ENCODE measurements at places on chromosomes 3 and 15. TPM values are rescaled to one million over a fixed set of nuclear protein-coding genes. Genes with fewer than 3 reads are reported as not detected.

- H3K4me3 ChIP-seq = no peak overlapping the region
- no peak for DNase-seq
- no peak overlapping the region for H3K27ac ChIP-seq
- no peaks in the 10 kb centered on the region for H3K4me1 ChIP-seq
- no peaks in the 10 kb centered on the region for H3K27me3 ChIP-seq
- H3K36me3 ChIP-seq = no peaks in the 10 kb centered on the region
Observed at GRCh38 chr15:25767356-25768151, 95.6 kb downstream of the ATP10A start.

The SAXO2 gene
- total RNA-seq = 1.4 TPM

The ADAMTS7 gene
- total RNA-seq = 1.8 TPM

The SCG3 gene
- 0.33 TPM for total RNA-seq

GRCh38 chr15:91970142-91970541 lies 116.6 kb downstream of the SLCO3A1 start:
- H3K4me1 ChIP-seq = peaks cover 36% of the 10 kb centered on the region
- DNase-seq = no peak
- no peaks in the 10 kb centered on the region for H3K27me3 ChIP-seq
- no peak overlapping the region for H3K27ac ChIP-seq

GRCh38 chr15:64453689-64454037 lies 6.7 kb upstream of the ZNF609 start:
- no peaks in the 10 kb centered on the region for H3K27me3 ChIP-seq
- H3K27ac ChIP-seq = no peak overlapping the region
- peaks cover 4% of the 10 kb centered on the region for H3K4me1 ChIP-seq
- no peak overlapping the region for H3K4me3 ChIP-seq
- no peak for DNase-seq

The COL6A5 gene
- not detected for total RNA-seq

GRCh38 chr3:96813134-96813819 lies 1.1 kb upstream of the EPHA6 start:
- peak overlapping the region; percentile 69 for H3K27ac ChIP-seq
- H3K27me3 ChIP-seq = no peaks in the 10 kb centered on the region
- H3K36me3 ChIP-seq = no peaks in the 10 kb centered on the region

GRCh38 chr15:44790215-44790614 lies 53.9 kb downstream of the TRIM69 start:
- H3K36me3 ChIP-seq = no peaks in the 10 kb centered on the region
- no peak overlapping the region for H3K4me3 ChIP-seq
- no peaks in the 10 kb centered on the region for H3K4me1 ChIP-seq
- no peak overlapping the region for H3K27ac ChIP-seq
- DNase-seq = peak; percentile 30

- H3K36me3 ChIP-seq = no peaks in the 10 kb centered on the region
- DNase-seq = no peak
- H3K4me1 ChIP-seq = peaks cover 3% of the 10 kb centered on the region
- no peaks in the 10 kb centered on the region for H3K27me3 ChIP-seq
- no peak overlapping the region for H3K27ac ChIP-seq
Observed at GRCh38 chr3:65713016-65713415, 325.7 kb downstream of the MAGI1 start.

DNA sequence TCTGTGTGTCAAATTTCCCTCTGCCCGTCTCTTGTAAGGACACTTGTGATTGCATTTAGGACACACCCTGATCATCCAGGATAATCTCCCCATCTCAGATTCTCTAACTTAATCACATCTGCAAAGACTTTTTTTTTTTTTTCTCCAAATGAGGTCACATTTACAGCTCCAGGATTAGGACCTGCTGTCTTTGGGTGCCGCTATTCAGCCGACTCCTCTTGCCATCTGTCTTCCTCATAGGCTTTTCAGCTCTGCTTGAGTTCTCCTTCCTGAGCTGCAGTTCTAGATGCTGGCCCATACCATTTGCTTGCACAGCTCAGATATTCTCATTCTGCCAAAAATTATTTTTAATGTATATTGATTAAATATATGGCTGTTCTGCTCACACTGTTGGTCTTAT lies 94.3 kb upstream of the TLE3 start:
- H3K27me3 ChIP-seq = no peaks in the 10 kb centered on the region
- H3K4me3 ChIP-seq = no peak overlapping the region
- H3K27ac ChIP-seq = no peak overlapping the region
- DNase-seq = no peak
- no peaks in the 10 kb centered on the region for H3K36me3 ChIP-seq

The CD200R1 gene
- total RNA-seq = 2.1 TPM

The TIMMDC1 gene
- total RNA-seq = 45.8 TPM

The FBXL22 gene
- total RNA-seq = 3.8 TPM

DNA sequence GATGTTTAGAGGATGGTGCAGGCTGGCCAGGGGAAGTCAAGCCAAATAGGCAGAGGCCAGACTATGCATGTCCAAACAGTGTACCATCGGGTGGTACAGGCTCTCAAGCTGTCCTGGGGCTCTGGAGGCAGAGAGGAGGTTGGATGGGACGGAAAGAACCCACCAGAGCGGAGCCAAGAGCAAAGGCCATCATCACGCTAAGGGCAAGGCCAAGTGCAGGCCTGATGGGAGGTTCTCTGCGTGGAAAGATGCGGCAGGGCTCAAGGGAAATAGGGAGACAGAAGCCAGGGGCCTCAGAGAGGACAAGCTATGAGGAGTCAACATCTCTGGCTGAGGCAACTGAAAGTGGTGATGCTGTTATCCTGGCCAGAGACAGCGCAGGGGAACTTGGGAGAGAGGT lies 102.7 kb downstream of the ASB7 start:
- H3K4me1 ChIP-seq = no peaks in the 10 kb centered on the region
- DNase-seq = no peak
- no peak overlapping the region for H3K27ac ChIP-seq
- H3K27me3 ChIP-seq = no peaks in the 10 kb centered on the region
- no peak overlapping the region for H3K4me3 ChIP-seq

DNA sequence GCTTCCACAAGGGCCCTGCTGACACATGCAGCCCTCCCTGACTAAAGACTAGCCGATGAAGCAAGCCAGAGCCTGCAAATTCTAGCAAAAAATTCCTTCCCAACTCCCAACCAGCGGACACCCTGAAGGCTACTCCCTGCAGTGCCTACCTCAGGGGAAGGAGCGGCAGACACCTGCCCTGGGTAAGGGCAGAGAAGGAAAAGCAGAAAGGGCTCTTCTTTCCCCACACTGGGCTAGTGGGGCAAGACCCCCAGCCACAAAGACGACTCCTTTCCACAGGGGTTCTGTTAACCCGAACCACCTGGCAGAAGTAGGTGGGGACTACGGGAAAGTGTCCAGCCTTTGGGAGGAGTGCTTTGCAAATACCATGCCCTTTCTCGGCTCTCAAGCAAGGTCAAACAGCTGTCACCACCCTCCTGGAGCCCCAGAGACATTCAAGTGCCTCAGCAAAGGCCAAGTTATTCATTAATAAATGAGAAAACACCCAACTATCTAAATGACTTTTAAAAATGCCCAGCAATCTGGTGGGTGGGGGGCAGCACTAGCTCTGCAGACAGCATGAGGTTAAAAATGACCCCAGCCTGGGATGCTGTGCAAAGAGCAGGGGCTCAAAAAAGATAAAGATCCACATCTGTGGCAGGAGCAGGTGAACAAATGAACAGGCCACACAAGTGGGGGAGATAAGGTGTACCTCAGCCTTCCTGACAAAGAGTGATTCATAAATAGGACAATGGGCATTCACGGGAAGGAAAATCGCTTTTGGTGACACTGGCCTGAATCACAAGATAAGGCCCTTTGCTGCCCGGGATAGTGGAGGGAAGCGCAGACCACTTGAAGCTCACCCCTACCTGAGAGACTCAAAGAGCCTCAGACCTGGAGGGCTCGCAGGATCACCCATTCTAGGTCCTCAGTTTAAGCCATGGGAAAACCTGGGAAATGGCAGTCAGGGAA lies 33.0 kb downstream of the CCDC12 start:
- H3K36me3 ChIP-seq = peaks cover 5% of the 10 kb centered on the region
- DNase-seq = peak; percentile 70
- no peaks in the 10 kb centered on the region for H3K27me3 ChIP-seq
- H3K4me1 ChIP-seq = peaks cover 80% of the 10 kb centered on the region
- no peak overlapping the region for H3K4me3 ChIP-seq
- H3K27ac ChIP-seq = peak overlapping the region; percentile 82

- no peaks in the 10 kb centered on the region for H3K27me3 ChIP-seq
- DNase-seq = no peak
- H3K36me3 ChIP-seq = no peaks in the 10 kb centered on the region
- H3K4me3 ChIP-seq = no peak overlapping the region
- no peak overlapping the region for H3K27ac ChIP-seq
Observed at GRCh38 chr3:39766433-39766832, 43.0 kb upstream of the MYRIP start.

DNA sequence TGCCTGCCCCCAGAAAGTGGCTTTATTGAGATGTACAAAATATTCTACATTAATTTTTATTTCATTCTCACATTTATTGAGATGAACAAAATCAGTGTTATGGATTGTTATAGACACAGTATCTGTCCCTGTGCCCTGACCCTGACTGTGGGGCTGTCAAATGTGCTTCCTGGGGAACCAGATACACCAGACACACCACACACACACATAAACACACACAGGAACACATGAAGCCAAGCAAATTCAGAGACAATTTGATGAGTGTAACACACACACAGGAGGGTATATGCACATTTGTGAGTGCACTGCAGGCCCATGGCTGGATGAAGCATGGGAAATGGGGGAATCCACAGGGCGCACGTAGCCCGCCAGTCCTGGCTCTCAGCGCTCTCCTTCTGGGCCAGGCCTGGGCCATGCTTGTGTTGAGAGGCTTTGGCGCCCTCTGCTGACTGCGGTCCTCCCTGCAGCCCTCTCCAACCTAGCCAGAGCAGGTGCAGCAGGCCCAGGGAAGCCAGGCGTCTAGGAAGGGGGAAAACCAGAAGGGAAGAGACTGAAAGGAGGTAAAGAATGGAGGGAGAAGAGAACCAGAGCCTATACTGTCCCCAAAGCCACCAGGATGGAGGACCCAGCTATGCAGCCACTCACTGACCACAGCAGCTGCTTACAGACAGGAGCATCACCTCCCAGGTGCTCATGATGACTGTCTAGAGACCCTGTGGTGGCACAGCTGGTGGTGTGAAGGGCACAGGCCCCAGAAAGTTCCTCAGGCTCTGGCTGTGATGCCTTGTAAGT lies 18.0 kb upstream of the LOXL1 start:
- no peaks in the 10 kb centered on the region for H3K4me1 ChIP-seq
- no peak overlapping the region for H3K27ac ChIP-seq
- H3K27me3 ChIP-seq = no peaks in the 10 kb centered on the region
- no peaks in the 10 kb centered on the region for H3K36me3 ChIP-seq

The FANCD2OS gene
- total RNA-seq = not detected

GRCh38 chr3:10554236-10554611 lies 48.8 kb upstream of the ATP2B2 start:
- H3K4me1 ChIP-seq = no peaks in the 10 kb centered on the region
- DNase-seq = no peak
- no peaks in the 10 kb centered on the region for H3K27me3 ChIP-seq
- no peak overlapping the region for H3K27ac ChIP-seq
- no peaks in the 10 kb centered on the region for H3K36me3 ChIP-seq
- no peak overlapping the region for H3K4me3 ChIP-seq

The STRA6 gene
- not detected for total RNA-seq

GRCh38 chr3:29718661-29719065 lies 437.8 kb downstream of the RBMS3 start:
- peaks cover 11% of the 10 kb centered on the region for H3K4me1 ChIP-seq
- H3K4me3 ChIP-seq = no peak overlapping the region
- DNase-seq = no peak
- H3K36me3 ChIP-seq = no peaks in the 10 kb centered on the region

The SCAP gene
- total RNA-seq = 93.0 TPM

- no peaks in the 10 kb centered on the region for H3K27me3 ChIP-seq
- H3K27ac ChIP-seq = no peak overlapping the region
- H3K4me3 ChIP-seq = no peak overlapping the region
- DNase-seq = no peak
- H3K4me1 ChIP-seq = no peaks in the 10 kb centered on the region
- no peaks in the 10 kb centered on the region for H3K36me3 ChIP-seq
Observed at GRCh38 chr3:101273156-101273555, 47.2 kb downstream of the IMPG2 start.

The TRIM71 gene
- total RNA-seq = not detected

The GPR176 gene
- total RNA-seq = 6.6 TPM

The CLCN2 gene
- total RNA-seq = 7.6 TPM

The CHDH gene
- total RNA-seq = 4.7 TPM

DNA sequence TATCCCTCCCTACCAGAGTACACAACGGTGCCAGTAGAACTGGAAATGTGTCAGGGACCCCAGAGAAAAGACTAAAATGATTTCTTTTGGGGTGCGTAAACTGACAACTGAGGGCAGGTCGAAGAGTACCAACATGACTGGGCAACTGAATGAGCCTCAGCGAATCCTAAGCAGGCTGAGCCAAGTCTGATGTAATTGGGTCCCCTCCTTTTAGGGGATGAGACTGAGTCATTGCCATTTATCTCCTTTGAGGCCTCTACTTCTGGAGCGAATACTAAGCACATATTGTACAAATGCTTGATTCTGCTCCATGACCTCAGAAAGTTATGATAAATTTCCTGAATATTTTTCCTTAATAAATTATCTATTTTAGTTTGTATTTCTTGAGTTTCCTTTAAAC lies 17.3 kb upstream of the GPR156 start:
- no peaks in the 10 kb centered on the region for H3K27me3 ChIP-seq
- DNase-seq = no peak
- H3K36me3 ChIP-seq = no peaks in the 10 kb centered on the region

The ETV5 gene
- total RNA-seq = 17.9 TPM

The WDR82 gene
- 72.2 TPM for total RNA-seq

- no peaks in the 10 kb centered on the region for H3K27me3 ChIP-seq
- DNase-seq = no peak
- no peaks in the 10 kb centered on the region for H3K4me1 ChIP-seq
- H3K4me3 ChIP-seq = no peak overlapping the region
- H3K27ac ChIP-seq = no peak overlapping the region
- H3K36me3 ChIP-seq = no peaks in the 10 kb centered on the region
Observed at GRCh38 chr3:126124896-126125295, 41.0 kb upstream of the SLC41A3 start.

- no peak overlapping the region for H3K4me3 ChIP-seq
- H3K27ac ChIP-seq = no peak overlapping the region
Observed at GRCh38 chr3:37301980-37302708, 127.8 kb upstream of the LRRFIP2 start.

The LMLN gene
- 9.8 TPM for total RNA-seq

GRCh38 chr3:9295007-9295406 lies 45.6 kb upstream of the SRGAP3 start:
- H3K36me3 ChIP-seq = no peaks in the 10 kb centered on the region
- no peak overlapping the region for H3K27ac ChIP-seq
- H3K4me1 ChIP-seq = no peaks in the 10 kb centered on the region
- DNase-seq = no peak
- H3K4me3 ChIP-seq = no peak overlapping the region
- no peaks in the 10 kb centered on the region for H3K27me3 ChIP-seq

The AMT gene
- 6.7 TPM for total RNA-seq

DNA sequence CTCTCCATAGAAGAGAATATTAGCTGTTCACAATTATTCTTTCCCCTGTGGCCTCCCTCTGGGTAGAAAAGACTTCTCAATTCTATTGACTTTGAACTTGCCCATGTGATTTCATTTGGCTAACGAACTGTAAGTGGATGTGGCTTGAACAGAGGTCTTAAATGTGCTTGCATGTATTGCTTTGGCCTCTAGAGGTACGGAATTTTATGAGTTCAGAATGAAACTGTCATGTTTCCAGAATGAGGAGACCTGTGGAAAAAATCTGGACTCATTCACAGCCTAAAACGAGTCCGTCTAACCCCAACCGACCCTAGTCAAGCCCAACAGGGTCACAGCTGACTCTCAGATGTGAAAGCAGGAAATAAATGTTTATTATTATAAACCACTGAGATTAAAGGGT lies 596.7 kb upstream of the UBE2E2 start:
- no peak overlapping the region for H3K4me3 ChIP-seq
- no peaks in the 10 kb centered on the region for H3K36me3 ChIP-seq
- H3K27me3 ChIP-seq = no peaks in the 10 kb centered on the region
- H3K4me1 ChIP-seq = no peaks in the 10 kb centered on the region
- no peak overlapping the region for H3K27ac ChIP-seq
